ENCODE measurements at places on chromosomes 1 and 21.

DNA sequence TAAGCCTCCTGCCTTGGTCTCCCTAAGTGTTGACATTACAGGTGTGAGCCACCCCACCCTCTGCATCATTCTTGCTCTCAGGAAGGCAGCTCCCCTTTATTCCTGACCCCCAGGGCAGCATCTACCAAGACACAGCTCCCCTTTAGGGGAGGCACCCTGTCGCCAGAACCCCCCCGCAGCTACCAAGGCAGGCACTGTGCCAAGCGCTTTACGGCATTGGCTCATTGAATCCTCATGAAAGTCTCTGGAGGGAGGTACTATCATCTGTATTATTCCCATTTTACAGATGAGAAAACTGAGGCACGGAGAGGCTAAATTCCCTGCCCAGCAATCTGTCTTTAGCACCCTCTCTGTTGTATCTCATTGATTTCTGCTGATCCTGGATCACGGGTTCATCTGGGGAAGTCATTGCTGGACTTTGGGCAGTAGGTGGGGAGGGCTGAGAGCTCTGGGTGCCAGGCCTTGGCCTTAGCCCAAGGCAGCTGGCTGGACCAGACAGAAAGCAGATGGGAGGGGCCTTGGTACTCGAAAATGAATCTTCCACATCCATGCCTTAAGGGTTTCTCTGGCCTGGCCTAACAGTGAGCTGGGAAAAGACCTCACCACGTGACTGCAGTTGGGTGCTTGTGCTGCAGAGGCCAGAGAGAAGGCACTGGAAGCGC is 5.9 kb downstream of the PLOD1 start:
- no peak for DNase-seq

GRCh38 chr1:50447961-50448360 is 24.7 kb upstream of the DMRTA2 start:
- no peak for DNase-seq

DNA sequence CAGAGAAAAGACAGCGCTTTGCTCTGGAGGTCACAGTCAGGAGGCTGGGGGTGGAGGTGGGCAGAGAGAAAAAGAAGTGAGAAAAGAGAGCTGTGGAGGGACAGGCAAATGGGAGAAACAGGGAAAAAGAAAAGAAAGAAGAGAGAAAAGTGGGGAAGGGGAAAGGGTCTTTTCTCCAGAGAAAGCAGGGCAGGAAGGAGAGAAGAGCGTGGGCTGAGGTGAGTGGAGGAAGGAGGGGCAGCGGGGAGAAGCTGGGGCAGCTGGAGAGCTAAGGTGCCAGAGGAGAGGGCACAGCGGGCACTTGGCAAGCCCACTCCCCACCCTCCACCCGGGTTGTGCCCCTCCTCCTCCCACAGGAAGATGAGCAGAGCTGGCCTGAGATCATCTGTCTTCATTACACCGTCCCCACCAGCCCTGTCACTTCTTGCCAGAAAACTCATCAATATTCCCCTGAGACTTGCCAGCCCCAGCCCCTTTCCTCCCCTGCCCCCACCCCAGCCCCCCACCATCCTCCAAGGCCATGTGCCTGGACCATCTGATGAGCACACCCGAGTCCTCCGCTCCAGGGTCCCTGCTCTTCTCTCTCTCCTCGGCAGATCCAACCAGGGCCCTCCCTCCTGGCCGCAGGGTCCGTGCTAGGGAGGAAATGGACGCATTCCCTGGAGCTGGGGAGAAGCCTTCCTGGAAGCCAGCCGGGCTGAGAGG is 17.0 kb upstream of the BLACAT1 start:
- no peak for DNase-seq

GRCh38 chr1:236888126-236888525 is 93.0 kb downstream of the MTR start:
- DNase-seq = no peak

DNA sequence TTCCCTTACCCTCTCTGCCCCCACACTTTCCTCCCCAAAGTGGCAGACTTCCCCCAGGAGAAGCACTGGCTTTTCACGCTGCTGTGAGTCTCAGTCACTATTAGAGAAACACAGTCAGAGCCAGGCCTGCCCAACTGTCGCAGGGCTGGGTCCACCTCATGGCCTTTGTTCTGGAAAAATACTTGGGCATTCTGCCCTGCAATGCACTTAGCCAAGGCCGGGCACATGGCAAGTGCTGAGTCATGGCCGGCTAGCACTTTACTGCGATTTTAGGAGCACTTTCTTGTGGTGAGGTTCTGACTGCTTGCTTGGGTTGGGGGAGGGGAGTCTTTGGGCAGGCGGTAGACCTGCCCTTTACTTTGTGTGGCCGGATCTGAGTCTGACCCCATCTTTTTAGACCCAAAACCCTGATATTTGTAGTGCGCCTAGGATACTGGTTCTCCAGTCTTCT is 7.7 kb downstream of the EPHX1 start:
- DNase-seq = no peak
